ENCODE measurements at places on chromosomes 12 and 14.

GRCh38 chr12:131379738-131380137 lies 331.2 kb upstream of the SFSWAP start:
- no peak for DNase-seq

GRCh38 chr12:15220451-15220850 lies 766 bp downstream of the RERG start:
- no peak for DNase-seq

DNA sequence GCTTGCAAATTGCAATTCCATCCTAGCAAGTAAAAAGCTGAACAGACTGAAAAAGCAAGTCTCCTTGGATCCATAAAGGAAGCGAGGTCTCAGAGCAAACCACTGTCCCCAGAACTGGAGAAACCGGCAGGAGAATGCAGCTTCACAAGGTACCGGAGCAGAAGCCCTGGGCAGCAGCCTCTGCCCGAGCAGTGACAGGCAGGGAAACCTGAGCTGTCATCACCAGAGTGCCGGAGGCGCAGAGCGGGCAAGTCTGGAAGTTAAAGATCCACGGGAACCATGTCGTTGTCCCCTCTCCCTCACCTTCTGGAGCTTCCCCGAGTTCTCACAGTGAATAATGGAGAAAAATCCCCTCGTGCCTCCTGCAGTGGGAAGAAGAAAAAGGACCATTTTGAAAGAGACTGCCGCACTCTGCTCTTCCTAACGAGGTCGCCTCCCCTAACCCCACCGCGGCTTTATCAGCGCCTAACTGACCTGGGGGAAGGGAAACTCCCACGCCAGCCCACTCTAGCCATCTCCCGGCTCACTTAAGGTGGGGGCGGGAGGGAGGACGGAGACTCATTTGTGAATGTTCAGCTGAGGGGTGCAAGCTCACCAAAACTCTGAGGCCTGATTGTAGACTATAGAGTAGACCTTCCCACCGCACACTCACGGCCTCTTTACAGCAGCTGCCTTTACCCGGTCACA lies 27.8 kb downstream of the FBXL14 start:
- no peak for DNase-seq

GRCh38 chr12:120276734-120277133 lies 11.2 kb upstream of the PXN start:
- DNase-seq: no peak

DNA sequence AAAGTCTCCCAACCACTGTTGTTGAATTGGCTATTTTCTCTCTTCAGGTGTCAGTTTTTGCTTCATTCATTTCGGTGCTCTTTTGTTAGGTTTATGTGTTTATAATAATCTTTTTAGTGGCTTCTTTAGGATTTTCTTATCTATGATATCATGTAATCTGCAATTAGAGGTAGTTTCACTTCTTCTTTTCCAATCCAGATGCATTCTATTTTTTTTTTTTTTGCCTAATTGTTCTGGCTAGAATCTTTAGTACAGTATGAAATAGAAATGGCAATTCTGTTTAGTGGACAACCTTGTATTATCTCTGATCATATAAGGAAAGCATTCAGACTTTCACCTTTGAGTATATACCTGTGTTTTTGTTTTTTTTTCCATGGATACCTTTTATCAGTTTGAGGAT lies 17.4 kb downstream of the CNOT2 start:
- no peak for DNase-seq

- DNase-seq: no peak
These were observed 414.9 kb downstream of the ETNK1 start for GRCh38 chr12:23039834-23040233.

- DNase-seq: no peak
These were observed 66.8 kb downstream of the VWF start for GRCh38 chr12:6057700-6058099.

DNA sequence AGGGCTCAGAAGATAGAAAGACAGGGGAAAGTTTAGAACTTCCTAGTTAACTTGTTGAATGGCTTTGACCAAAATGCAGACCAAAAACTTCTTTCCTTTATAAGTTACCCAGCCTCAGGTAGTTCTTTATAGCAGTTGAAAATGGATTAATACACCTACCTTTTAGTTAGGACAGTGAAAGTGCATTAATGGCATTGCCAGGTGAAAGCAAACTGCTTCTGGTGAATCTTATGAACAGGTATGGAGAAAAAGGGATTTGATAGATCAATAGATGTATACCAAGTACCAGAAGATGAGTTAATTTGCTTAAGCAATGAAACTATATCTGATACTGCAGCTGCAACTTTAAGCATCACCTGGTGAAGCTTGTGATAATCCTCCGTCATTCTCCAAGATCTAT lies 14.2 kb upstream of the STYK1 start:
- no peak for DNase-seq

- no peak for DNase-seq
These were observed 21.1 kb downstream of the AVPR1A start for GRCh38 chr12:63129927-63130326.

DNA sequence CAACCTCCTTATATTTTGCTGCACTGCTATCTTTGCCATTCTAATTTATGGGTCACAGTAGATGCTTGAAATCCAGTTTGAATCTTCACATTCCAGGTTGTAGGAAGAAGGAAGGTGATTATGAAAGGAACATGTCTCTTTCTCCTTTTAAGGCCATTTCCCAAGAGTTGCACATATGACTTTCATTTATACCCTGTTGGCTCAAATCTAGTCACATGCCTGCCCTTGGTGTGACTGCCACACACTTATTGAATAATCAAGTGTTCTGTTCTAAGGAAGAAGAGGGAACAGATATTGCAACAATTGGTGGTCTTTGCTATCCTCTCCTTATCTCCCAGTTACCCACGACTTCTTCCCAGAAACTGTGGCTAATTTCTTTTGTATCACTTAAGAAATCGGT lies 404.3 kb downstream of the TMEM117 start:
- DNase-seq: no peak

- peak; percentile 57 for DNase-seq
These were observed 29.4 kb upstream of the STAC3 start for GRCh38 chr12:57280211-57281062.
